HFFc6 (cell line): ENCODE measurements at places on chromosomes 7 and 10.

GRCh38 chr7:36409180-36409579, 19.5 kb downstream of the ANLN start:
- no peak for DNase-seq

- DNase-seq = peak; percentile 33
Measured at GRCh38 chr10:49037187-49037586, 78.1 kb downstream of the VSTM4 start.

DNA sequence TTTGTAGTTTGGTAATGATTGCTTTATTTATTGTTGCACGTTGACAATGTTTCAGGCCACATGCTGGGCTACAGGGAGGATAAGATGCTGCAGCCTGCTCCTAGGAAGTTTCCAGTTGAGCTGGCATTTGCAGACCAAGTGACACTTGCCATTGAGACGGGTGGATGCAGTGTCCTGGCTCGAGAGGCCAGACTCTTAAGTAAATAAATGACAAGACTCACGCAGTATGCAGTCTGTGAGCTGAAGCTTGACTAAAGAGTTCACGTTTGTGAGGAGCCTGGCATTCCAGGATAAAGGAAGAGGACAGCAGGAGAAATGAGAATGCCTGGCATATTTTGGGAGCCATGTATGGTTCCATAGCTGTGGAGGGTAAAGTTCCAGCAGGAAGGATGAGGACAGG, 105.8 kb downstream of the BAMBI start:
- no peak for DNase-seq

DNA sequence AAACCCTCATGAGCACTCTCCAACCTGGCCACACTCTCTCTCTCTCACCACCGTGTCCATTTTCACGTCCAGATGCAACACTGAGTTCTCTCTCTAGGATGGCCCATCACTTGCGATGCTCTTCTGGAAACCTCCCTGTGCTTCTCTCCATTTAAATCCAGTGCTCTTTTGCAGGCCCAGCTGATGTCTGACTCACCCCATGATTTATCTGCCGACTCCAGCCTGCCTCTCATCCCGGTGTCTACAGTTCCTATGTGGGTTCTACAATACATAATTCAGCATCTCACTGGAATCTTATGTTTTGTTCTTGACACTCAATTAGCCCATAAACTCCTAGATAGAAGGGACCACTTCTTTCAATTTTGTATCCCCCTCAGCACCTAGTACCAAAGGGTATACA, 5.0 kb downstream of the TPK1 start:
- no peak for DNase-seq

GRCh38 chr7:16889305-16889704, 7.5 kb upstream of the AGR3 start:
- no peak for DNase-seq

- DNase-seq = peak; percentile 27
Measured at GRCh38 chr7:41224063-41224763, 478.7 kb downstream of the INHBA start.

DNA sequence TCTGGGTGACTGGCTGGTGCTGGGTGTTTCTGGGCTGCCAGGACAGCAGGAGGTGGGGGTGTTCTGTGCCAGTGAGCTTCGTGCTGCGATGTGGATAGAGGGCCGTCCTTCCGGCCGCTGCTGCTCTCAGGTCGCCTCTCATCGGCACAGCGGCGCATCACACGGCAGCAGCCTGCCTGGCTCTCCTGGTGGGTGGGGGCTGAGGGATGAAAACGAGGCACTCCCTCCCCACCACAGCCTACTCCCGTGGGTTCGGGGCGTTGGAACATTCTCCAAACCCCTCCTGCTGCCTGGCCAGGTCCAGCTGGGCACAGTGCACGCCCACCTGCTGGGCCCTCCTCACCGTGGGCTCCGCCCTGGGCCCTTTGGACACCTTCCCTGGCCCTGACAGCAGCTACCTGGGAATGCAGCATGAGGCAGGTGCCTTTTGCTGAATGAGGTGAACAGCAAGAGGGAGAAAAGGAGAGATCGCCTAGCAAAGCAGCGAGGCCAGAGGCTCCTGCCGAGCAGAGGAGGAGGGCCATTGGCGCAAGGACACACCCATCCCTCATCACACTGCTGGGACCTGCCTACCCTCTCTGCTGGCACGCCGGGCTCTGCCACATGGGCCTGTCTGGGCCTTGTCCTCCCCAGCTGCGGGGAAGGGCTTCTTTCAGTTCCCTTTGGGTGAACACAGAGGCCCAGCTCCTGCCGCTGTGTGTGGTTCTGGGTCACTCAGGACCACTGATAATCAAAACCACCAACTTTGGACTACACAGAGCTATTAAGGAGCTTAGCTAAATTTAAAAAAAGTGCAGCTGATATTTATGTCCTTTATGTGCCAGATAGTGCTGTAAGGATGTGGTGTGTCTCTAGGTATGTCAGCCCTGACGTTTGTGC, 33.4 kb downstream of the INPP5A start:
- no peak for DNase-seq

DNA sequence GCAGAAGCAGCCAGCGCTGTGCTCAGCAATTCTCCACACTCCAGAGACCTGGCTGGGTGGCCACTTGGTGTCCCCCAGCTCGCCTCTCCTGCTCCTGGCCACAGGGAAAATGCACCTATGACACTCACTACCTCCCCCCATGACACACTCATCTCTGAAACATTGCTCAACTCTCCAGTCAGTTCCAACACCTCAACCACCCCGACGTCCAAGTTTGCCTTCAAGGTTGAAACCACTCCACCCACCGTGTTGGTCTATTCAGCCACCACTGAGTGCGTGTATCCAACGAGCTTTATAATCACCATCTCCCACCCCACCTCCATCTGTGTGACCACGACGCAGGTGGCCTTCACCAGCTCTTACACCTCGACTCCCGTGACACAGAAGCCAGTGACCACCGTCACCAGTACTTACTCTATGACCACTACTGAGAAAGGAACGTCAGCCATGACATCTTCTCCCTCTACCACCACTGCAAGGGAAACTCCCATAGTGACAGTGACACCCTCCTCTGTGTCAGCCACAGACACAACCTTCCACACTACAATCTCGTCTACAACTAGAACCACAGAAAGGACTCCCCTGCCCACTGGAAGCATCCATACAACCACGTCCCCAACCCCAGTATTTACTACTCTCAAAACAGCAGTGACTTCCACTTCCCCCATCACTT, 2.7 kb downstream of the MUC3A start:
- no peak for DNase-seq

- DNase-seq = no peak
Measured at GRCh38 chr7:131537571-131537978, 18.9 kb downstream of the PODXL start.

GRCh38 chr10:123704076-123704475, 37.9 kb downstream of the GPR26 start:
- no peak for DNase-seq

DNA sequence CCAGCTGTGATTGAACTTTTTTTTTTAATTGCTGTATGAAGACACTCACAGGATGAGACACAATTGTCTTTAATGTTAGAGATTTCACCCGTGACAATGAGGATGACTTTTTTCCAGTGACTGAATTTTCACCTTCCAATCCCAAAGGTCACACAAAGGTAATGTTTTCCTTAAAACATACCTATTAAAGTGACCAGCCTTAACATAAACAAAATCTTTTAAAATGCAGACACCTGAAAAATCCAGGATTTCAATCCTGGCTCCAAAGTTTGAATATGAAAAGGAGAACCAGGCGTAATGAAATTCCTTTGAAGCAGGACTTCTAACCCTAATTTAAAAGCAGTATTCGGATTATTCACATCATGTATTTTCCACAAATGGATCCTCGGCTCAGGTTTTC, 647.7 kb downstream of the GATA3 start:
- no peak for DNase-seq

- DNase-seq = no peak
Measured at GRCh38 chr10:20128811-20129210, 312.6 kb downstream of the PLXDC2 start.

DNA sequence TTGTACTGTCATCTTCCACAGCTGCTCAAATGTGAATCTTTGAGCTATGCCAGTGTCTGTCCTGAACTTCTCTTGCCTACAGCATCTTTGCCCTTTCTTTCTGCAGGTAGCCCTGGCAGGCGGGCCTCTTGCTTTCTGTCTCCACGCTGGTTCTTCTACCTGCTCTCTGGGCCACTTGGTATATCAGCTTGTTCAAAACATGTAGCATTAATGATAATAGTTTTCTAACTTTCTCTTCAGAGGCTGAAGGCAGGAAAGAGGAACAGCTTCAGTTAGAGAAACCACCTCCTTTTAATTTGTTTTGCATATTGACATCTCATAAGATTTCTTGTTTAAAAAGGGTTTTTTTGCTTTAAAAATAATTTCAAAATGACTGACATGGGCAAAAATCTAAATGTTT, 923 bp upstream of the FGL2 start:
- no peak for DNase-seq

DNA sequence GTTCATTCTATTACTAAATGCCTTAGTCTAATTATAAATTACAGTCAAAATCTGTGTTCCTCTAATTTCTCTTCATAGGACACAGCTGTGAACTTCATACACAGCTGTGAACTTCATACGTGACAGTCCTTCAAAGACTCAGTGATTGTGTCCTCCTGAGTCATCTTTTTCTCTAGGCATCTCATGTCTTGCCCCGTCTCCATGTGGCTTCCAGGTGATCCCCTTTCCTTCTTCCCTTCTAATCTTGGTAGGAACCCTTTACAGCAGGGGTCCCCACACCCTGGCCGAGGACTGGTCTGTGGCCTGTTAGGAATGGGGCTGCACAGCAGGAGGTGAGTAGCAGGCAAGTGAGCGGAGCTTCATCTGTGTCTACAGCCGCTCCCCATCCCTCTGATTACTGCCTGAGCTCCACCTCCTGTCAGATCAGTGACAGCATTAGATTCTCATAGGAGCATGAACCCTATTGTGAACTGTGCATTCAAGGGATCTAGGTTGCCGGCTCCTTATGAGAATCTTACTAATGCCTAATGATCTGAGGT, 14.0 kb upstream of the EIF5AL1 start:
- no peak for DNase-seq

GRCh38 chr10:89426230-89426868, 12.0 kb downstream of the IFIT5 start:
- DNase-seq = peak; percentile 54

DNA sequence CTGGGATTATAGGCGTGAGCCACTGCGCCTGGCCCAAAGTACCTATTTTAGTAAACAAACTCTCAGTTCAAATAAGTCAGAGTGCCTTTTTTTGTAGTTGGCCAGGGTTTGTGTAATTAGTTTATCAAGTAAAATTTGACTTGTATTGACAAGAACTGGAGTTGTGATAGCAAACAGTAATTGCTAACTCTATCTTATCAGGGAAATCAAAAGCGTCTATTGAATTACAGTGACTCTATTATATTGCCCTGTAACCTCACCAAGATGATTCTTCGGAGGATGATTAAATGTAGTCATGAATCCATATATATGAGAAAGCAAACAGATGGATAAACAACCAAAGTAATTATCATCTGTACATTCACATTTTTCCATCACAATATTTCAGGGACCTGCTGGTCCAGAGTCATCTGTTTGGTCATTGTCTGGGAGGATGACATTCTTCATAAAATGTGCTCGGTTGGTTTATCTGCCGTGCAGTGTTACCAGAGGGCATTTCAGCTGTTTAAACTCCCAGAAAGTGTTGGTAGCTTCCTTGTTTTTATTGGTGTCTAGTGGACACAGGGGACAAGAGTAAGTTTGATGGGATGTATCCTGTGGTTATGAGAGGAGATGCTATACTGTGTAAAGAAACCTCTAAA, 35.6 kb downstream of the DOCK1 start:
- DNase-seq = no peak

DNA sequence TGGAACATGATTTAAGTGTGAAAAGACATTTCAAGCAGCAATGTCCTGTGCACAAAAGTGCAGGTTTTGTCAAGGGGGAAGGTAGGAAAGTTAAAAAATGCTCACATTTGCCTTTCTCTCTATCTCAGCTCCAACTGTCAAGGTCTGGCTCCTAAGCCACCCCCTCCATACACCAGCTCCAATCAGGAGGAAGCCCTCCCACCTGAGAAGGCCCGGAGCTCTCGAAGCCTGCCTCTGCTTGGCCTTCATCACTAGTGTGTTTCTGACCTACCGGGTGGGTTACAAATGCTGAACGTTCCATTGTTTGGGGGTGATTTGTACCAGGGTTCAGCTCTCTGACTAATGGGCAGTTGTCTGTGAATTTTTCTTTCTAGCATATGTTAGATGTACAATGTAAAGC, 14.2 kb downstream of the CRHR2 start:
- no peak for DNase-seq

GRCh38 chr7:48042216-48042615, 6.9 kb downstream of the C7orf57 start:
- DNase-seq = peak; percentile 27

GRCh38 chr7:18861514-18862118, 255.8 kb downstream of the TWIST1 start:
- peak; percentile 11 for DNase-seq

- peak; percentile 89 for DNase-seq
Measured at GRCh38 chr10:33381451-33382215, 47.2 kb upstream of the NRP1 start.

DNA sequence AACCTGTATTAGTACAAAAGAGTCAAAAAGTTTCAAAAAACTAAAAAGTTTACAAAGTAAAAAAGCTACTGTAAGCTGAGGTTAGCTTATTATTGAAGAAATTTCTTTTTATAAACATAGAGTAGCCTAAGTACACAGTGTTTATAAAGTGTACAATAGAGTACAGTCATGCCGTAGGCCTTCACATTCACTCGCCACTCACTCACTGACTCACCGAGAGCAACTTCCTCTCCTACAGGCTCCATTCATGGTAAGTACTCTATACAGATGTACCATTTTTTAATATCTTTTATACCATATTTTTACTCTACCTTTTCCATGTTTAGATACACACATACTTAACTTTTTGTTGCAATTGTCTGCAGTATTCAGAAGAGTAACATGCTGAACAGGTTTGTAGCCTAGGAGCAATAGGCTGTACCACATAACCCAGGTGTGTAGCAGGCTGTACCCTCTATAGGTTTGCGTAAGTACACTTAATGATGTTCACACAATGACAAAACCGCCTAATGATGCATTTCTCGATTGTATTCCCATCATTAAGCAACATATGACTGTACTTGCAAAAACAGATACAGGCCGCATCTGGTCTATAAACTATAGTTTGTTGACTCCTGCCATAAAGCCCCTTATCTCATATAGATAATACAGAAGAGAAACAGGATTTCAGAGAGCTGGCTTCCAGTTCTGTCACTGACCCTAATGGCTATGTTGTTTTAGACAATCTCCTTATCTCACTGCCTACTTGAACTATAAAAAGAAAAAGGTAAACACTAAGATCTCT, 438.8 kb downstream of the HTR7 start:
- DNase-seq = peak; percentile 78

GRCh38 chr7:82705517-82706260, 262.1 kb upstream of the CACNA2D1 start:
- DNase-seq = no peak
